ENCODE measurements at places on chromosomes 2 and 18.

DNA sequence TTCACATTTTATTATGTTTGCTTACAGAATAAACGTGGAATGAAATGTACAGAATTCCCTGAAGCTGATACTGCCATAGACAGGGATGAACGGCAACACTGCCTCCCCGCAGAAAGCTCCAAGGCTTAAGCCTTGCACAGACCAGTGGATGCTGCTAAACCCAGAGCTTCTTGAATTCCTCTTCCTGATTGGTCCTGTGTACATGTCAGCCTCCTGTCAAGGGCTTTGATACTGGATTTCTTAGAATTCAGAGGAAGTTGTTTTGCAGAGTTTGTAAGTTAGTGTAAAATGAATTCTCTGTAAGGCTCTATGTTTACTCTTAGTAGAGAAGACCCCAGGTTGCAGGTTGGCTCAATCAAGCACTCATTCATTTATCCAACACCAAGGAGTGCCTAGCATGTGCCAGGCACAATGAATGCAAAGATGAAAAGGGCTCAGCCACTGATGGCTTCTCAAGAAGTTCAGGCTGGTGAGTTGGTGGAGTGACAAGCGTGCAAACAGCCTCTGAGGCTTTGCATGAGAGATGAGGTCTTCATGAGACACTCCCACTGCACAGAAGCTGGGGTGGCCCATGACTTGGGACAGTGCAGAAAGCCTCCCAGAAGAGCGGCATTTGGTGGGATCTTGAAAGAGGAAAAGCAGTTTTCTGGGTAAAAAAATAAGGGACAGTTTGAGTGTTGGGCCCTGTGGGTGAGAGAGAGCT is 50.4 kb downstream of the ACKR3 start:
- DNase-seq = no peak

GRCh38 chr2:149564983-149565382 is 22.6 kb downstream of the MMADHC start:
- DNase-seq = no peak

- DNase-seq = no peak
Measured at GRCh38 chr2:189287982-189288521, 108.5 kb upstream of the COL5A2 start.

DNA sequence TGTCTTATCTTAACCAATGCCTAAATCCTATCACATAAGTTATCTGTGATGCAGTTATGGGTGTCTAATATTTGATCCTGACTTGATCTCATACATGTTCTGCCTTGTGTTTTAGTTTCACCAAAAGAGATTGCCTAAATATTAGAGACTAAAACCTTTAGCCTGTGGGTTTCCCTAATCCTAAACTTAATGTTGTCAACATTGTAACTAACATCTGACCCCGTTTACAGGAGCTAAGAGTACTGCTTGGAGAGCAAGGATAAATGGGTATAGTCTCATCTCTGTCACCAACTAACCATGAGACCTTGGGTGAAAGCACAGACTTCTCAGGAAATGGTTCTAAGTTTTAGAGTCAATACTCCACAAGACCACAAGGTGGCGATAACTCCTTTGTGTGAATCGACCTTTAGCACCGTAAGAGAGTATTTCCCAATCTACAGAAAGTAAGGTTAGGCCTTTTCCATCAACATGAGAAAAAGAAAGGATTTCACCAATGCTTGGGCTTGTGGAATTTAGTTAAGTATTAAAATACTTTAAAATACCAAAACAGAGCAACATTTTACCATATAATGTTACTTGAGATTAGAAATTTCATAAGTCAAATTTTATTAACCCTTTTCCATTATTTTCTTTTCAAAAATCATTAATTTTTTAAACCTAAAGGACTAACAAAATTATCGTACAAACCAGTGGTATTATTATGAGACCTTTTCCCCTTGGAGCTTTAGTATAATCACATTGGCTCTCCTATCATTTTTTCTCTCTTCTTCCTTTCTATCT is 60.5 kb downstream of the G6PC2 start:
- no peak for DNase-seq

DNA sequence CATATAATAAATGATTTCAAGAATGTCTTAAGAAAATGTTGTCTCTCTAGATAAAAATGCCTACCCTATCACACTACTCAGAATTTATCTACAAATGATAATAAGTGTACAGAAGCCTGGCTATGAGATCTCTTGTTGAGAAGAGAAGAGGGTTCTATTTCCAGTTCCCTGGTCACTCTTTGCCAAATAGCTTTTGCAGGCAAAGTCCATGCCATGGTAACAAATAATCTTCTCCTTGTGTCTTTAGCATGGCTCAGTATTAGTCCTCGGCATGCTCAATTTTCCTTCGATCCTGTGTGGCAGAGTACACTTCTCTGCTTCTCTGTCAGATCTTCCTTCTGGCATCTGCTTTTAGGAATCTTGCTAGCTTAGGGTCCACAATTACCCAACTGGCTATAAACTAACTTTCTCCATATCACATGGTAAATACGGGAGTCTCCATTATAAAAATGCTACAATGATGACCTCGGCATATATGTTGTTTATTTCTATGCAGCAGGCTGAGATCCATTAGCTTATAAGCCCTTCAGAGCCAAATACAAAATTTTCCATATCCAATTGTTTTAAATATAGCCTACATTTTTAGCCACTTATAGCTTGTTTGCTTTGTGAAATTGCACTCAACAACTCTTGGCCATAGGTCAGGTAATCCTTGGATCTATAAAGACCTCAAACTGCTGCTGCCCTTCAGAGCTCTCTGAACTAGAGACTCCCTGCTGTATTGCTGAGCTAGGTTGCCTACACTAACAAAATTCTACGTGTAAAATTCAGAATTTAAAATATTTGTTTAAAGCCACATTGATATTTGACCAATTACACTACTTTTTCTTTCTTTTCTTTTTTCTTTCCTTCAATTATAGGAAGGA is 157.5 kb downstream of the FSIP2 start:
- no peak for DNase-seq

DNA sequence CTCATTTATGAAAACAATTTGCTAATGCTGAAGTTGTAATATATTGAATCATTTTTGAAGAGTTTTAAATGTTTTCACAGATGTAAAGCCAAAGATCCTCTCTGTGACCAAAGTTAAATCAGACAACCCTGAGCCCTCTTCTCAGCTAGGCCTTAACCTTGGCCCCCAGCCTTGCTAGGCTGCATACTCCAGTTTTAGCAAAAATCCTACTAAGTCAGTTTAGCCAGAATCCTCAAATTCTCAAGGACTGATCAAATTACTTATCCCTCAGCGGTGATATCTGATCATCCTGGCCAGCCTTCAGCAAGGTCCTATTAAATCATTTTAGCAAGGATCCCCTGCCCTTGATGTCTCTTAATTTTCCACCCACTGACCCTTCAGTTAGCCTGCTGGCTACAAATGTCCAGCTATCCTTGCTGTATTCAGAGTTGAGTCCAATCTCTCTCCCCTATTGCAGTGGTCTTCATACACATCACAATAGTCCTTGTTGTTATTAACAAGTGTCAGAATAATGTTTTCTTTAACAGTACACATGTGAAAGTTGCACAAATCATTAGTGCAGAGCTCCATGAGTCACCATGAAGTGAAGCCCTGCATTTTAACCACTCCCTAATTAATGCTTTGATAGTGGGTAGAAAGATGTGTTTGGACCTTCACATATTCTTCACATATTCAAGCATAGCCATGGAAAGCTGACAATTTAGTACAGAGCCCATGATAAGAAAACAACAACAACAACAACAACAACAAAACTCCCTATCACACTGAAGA is 206.4 kb downstream of the NBAS start:
- DNase-seq = no peak
